ENCODE measurements at places on chromosomes 4 and X.

- DNase-seq = no peak
Measured at GRCh38 chr4:151486168-151486567, 77.2 kb downstream of the FHIP1A start.

GRCh38 chr4:79074040-79074439, 134.8 kb upstream of the PAQR3 start:
- DNase-seq = no peak

- peak; percentile 12 for DNase-seq
Measured at GRCh38 chrX:46376246-46376885, 168.9 kb downstream of the ZNF674 start.

GRCh38 chr4:142954415-142954814, 108.3 kb upstream of the INPP4B start:
- no peak for DNase-seq

GRCh38 chr4:27474691-27475090, 614.0 kb downstream of the STIM2 start:
- DNase-seq = no peak

GRCh38 chr4:125184116-125184515, 130.6 kb upstream of the FAT4 start:
- no peak for DNase-seq

DNA sequence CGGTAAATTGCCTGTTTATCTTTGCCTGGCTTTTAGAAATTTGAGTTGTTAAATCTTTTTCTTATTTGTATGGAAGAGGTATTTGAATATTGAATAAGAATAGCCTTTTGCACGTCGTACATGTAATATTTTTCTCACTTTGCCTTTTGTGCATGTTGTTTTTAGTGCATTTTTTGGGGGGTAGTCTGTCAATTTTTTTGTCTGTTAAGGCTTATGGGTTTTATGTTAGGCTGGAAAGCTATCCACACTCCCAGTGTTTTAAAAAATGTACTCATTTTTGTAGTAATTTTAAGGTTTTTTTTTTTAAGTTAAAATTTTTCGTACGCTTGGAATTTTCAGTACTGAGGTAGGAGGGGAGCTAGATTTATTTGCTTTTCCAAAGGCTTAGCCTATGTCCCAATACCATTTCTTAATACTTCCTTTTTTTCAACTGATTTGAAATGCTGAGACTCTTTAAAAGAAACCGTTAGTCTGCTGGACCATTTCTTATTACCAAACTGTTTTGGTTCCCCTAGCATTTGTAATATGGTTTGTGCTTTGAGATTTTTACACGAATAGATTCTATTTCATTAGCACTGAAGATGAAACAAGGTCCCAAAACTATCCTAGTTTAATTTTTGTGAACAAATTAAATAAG, 1.3 kb downstream of the HERC5 start:
- DNase-seq = no peak

GRCh38 chr4:70902577-70903290, 565 bp downstream of the MOB1B start:
- no peak for DNase-seq

- DNase-seq = no peak
Measured at GRCh38 chrX:133749951-133750350, 235.4 kb downstream of the GPC3 start.

DNA sequence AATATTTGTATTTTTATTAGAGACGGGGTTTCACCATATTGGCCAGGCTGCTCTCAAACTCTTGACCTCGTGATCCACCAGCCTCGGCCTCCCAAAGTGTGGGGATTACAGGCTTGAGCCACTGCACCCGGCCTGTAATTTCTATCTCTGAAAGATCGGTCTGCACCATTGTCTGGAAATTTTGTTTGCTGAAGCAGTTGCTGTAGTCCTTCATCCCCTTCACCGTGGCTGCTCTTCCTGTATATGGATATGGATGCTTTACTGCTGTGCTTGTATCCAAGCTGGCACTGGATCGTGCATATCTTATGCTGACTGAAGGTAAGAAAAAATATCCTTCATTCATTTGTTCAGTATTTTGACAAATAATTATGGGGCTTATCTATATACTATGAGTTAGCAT, 338.4 kb upstream of the GNPDA2 start:
- DNase-seq = no peak

DNA sequence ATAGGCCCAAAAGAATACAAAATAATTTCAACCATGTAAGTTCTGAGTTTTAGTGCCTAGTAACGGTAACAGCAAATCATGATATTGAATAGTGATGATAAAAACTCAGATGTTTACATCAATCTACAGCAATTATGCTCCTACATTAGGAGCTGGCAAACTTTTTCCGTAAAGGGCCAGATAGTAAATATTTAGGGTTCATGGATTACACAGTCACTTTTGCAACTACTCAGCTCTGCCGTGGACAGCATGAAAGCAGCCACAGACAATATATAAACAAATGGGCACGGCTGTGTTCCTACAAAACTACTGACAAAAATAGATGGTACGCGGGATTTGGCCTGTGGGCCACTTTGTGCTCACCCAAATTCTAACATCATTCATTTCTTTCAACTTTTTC, 167.8 kb upstream of the NAP1L5 start:
- no peak for DNase-seq

DNA sequence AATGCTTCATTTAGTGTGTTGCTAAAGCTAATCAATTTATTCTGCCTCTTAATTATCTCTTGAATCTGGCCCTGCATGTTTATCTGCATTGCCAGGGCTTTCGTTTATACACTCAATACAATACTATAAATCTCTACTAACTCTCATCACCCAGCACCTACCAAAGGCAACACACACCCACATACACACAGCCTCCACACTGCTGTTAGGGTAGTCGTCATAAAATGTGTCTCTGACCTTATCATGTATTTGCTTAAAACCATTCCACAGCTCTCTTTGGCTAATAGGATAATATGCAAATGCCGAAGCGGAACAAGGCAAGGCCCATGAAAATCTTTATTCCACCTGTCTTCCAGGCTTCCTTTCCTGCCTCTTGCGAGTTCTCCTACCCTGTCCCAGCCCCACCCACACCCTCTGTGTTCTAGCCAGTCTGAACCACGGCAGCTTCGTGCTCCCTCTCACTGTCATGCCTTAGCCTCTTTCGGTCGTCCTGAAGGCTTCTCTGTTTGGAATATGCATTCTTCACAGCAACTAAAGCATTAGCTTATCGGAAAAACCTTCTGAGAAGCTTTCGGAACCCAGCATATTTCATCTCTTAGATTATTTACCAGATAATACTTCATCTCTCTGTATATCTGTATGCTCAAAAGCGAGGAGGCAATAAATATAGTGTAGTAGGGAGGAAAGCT, 333.5 kb downstream of the TENM3 start:
- DNase-seq = no peak

DNA sequence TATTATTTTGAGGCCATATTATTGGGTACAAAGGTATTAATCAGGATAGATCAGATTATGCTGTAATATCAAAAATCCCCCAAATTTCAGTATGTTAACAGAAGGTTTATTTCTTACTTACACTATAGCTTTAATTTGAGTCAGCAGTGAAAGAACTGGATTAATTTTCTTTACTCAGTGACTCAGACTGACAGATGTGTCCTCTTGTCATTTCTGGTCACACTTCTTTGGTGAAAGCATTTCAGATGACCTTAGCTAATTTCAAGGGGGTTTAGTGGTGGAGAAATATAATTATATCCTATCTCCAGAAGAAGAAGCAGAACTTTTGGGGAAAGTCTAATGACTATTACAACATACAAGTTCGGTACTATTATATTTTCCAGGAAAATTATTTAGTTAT, 12.4 kb downstream of the DDIT4L start:
- DNase-seq = no peak

GRCh38 chr4:185167234-185167633, 24.2 kb downstream of the SLC25A4 start:
- no peak for DNase-seq

- DNase-seq = no peak
Measured at GRCh38 chr4:16334601-16335000, 108.3 kb upstream of the TAPT1 start.

DNA sequence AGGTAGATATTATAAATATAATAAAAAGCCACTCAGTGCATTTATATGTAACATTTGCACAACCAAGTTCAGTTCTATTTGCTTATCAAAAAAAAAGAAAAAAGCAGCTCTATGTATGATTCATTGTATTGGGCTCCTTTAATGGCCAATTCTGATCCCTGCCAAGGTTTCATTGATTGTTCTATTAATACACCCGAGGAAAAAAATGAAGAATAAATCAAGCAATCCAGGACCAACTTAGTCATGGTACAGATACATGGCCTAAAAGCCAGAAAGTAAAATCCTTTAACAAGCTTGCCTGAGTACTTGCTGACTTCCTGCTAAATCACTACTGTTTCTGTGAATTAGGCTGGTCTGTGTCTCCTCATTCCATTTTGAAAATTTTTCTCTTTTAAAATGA, 77.6 kb upstream of the PCDH7 start:
- DNase-seq = no peak

DNA sequence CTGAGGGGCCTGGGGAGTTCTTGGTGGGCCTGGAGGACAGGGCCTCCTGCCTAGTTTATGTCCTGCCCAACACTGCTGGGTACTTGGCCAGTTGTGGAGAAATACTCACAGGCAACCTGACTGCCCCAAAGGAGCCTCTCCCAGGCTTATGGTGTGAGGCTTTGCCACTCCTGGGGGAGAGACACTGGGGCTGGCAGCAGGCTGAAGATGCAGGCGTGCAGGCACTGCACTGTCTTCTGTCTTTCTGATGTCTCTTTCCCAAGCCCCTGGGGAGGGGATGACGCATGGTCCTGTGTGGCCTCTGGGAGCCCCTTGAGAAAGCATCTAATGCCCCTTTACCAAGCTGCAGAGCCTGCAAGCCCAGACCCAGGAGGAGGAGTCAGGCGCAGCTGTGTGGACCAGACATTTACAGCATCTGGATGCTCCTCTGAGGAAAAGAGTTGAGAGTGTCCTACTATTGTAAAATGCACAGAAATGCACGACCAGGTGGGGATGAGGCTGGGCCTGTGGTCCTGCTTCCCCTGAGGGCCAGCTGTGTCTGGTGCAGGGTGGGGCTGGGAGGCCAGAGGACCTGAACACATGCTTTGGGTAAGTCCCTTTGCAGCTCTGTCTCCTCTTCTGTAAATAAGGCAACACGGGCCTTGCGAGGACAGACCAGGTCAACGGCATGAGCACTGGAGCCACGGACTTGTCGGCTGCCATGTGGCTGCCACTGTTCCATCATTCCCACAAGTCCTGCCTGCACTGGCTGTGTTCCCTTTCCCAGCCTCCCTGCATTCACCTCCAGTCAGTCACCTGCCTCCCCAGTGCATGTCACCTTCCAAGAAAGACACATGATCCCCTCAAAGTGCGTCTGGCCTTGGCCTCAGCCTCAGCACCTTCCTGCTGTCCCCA, 8.4 kb downstream of the TMEM271 start:
- no peak for DNase-seq

DNA sequence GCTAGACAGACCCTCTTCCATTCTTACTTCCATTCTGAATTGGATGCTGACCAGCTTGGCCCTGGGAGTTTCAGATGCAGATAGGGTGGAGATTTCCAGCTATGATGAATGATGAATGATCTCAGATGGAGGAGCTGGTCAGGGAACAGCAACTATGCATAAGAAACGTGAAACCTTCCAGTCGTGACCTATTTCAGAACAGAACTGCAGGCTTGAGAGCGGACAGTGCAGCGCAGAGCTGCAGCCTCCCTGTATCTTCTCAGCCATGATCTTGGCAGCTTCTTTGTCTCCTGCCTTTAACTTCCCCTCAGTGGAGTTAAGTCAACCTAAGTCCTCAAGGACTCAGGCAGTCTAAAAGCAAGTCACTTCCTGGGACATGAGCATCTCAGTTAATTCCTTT, 43.3 kb upstream of the HAND2 start:
- DNase-seq = no peak

DNA sequence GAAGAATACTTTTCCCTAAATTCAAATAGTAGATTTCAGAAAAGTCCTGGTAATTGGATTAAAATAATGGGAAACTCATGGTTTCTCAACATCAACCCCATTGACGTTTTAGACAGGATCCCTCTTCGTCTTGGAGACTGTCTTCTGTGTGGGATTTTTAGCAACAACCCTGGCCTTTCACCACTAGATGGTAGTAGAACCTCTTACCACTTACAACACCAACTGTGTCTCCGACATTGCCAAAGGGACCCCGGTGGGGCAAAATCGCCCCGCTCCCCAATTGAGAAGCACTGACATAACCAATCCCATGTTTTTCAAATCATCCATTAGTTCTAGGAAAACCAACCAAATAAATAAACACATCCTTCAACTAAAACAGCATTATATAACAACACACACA, 16.9 kb upstream of the ANOS1 start:
- no peak for DNase-seq

Data from NCI-H226 (cell line).